ENCODE measurements at places on chromosomes 6 and 20.

DNA sequence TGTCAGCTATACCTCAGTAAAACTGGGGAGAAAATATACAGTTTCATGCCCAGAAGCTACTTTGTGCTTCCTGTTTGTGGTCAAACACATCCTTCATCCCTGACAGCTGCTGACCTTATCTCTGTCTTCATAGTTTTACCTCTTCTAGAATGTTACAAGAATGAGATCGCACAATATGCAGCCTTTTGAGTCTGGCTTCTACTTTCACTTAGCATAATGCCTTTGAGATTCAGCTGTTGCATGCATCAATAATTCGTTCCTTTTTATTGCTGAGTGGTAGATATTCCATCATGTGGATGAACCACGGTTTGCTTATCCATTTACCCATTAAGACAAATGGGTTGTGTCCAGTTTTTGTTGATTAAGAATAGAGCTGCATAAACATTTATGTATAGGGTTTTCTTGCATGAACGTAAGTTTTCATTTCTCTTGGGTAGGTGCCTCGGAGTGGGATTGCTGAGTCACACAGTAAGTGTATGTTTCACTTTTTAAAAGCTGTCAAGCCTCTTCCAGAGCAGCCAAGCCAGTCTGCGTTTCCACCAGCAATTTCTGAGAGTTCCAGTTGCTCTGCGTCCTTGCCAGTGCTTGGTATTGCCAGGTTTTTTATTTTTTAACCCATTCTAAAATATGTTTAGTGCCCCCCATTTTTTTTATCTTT is 86.6 kb upstream of the PAX1 start:
- no peak for DNase-seq

DNA sequence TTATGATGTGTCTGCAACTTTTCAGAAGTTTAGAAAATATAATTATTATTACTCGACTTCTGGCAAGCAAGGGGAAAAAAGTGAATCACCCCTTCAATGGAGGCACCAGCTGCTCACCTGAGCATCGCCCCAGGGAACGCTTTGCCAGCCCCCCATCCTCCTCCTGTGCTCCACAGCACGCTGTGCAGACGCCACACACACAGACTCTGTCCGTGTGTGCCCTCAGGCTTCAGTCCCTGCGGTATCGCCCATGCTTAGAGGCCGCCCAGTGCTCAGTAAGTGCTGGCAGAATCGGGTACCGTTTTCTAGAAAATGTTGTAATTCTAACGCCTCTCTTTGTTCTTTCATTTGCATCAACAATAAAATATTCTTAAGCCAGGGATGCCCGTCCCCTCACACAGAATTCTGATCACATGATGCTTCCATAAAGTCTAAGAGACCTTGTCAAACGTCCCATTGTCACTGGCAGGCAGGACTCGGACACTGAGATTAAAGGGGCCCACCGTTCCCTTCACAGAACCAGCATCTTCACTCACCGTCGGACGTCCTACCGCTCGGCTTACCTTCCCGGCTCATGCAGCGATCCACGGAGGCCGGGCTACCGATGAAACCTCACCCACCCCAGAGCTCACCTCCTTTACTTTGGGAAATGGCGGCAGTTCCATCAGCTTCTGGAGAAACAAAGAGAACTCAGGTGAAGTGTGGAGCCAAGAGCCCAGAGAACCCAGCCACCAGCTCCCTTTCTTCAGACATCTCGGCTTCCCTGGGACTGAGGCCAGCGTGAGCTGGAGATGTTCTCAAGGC is 105.5 kb downstream of the DLL1 start:
- DNase-seq = no peak

DNA sequence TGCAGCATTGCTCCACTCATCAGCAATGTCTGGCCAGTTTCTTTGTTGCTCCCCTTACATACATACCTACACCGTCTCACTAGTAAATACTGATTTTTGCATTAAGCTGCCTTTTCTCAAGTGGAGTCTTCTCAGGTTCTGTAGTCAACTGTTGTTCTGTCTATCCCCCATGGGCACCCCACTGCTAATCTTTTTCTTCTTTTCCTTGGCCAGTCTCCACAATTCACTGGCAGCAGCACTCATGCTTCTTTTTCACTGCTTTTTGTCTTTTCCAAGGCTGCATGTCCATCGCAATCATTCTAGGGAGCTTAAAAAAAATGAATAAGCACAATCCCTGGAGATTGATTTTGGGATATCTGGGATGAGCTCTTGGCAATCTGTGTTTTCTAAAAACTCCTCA is 10.3 kb upstream of the ERVFRD-1 start:
- no peak for DNase-seq

- DNase-seq = no peak
Measured at GRCh38 chr20:13515796-13516558, 122.8 kb downstream of the TASP1 start.

GRCh38 chr20:19205981-19206396 is 6.5 kb upstream of the SLC24A3 start:
- no peak for DNase-seq
